Left renal cortex interstitium (tissue), 4 donors: ENCODE measurements at places on chromosomes 4 and X.

GRCh38 chr4:88147799-88148217, 10.6 kb downstream of the ABCG2 start:
- DNase-seq = no peak

DNA sequence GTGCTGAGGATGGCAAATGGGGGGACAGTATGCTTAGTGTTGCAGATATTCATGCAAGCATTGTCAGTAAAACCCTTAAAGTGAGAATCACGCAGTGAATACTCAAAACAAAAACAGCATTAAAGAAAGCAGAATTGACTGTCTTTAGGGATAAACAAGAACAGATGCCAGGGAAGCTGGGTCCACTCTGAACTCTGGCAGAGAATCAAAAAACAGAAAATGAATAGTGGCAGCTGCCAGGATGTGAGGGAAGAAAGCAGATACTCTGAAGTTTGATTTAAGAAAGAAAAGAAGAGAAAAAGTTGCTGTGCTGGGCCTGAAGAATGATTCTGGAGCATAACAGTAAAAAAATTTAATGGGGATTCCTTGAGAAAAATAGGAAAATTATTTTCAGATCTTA, 131.5 kb downstream of the GABRA2 start:
- DNase-seq = no peak

- DNase-seq = no peak
These were observed 53.8 kb upstream of the ATXN3L start for GRCh38 chrX:13373431-13374187.

- no peak for DNase-seq
These were observed 9.3 kb upstream of the CPE start for GRCh38 chr4:165369522-165369921.

DNA sequence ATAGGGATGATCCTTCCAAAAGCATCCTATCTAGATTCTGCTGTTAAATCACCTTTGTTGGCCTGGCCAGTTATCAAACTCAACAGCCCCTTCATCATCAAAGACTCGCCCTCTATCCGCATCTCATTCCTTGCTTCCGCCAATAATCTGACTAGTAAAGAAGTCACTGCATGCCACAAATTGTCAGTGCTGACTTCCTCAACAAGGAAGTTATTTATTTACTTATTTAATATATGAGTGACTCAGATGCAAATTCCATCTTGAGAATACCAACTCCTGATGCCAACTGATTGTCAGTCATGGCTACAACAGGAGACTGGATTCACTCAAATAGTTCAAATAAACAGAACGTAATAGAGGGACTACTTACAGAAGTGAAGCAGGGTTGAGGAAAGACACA, 283.8 kb downstream of the TRIML1 start:
- no peak for DNase-seq

DNA sequence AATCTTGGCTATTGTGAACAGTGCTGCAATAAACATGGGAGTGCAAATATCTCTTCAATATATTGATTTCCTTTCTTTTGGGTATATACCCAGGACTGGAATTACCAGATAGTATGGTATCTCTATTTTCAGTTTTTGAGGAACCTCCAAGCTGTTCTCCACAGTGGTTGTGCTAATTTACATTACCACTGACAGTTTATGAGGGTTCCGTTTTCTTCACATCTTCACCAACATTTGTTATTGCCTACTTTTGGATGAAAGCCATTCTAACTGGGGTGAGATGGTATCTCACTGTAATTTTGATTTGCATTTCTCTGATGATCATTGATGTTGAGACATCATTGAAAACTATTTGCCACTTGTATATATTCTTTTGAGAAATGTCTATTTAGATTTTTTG, 79.6 kb upstream of the ZNF827 start:
- no peak for DNase-seq

GRCh38 chr4:54912155-54912554, 213.2 kb downstream of the KDR start:
- no peak for DNase-seq

GRCh38 chrX:13536551-13536950, 32.9 kb upstream of the EGFL6 start:
- no peak for DNase-seq

DNA sequence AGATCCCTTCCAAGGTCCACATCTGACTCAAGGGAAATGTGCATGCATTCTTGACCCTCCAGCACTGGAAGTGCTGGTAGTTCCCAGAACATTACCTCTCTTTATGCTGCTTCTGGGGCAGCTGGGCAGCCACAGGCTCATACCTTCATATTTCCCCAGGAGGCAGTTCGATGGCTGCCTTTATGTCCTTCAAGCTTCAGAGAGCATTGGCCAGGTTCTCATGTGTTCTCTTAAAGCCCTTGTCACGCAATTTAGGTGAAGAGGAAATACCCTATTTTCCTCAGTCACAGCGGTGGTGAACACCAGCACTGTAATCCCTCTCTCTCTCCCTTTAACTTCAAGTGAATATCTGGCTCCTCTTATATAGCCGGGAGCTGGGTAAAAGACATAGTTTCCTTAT, 134.3 kb downstream of the MID1IP1 start:
- no peak for DNase-seq

DNA sequence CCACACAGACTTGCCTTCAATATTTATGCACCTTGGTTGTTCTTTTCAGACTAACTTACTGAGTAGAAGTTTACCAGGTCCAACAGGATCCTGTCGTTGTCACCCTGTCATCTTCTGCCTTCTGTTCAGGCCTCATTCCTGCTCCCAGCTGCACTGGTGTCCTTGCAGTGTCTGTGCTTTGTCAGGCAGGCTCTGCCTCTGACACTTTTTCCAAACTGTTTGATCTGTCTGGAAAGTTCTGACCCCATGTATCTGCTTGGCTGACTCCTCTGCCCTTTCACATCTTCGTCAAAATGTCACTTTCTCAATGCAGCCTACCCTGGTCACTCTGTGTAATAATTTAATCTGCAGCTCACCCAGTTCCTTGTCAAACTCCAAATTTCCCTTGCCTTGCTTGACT, 9.9 kb downstream of the PAGE2 start:
- DNase-seq = no peak

GRCh38 chr4:30728311-30728710, 8.1 kb downstream of the PCDH7 start:
- no peak for DNase-seq

GRCh38 chr4:101807351-101807750, 16.8 kb downstream of the BANK1 start:
- no peak for DNase-seq

DNA sequence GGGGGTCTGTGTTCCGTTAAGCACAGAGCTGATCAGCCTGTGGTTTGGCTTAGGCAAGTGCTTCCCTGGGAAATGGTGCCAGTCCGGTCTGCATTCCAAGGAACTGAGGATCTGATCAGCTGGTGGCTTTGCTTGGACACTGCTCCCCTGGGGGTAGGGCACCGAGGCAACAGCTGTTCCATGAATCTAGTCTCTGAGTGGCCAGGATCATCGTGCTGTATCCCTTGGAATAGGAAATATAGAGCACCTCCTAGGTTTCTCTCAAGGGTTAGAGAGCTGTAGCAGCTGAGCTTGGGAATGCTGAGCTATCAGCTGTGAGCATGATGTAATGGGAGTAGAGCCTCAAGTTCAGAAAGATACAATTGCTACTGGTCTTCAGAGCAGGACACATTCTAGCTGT, 863.9 kb downstream of the RAPGEF2 start:
- no peak for DNase-seq

DNA sequence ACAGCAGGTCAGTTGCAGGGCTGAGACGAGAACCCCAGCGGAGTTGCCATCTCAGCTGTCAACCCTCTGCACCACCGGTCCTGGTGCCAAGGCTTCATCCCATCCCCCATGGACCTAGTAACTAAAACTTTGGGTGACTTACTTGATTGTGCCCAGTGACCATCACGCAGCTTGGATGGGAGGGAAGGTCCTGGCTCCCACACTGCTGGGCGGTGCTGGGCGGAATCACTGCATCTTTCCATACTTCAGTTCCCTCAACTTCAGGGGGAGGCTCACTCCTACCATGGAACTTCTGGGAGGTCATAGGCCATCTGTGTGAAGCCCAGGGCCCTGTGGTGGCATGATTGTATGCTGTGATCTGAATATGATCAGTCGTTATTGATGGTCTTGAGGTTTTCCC, 26.2 kb upstream of the JAKMIP1 start:
- DNase-seq = no peak

DNA sequence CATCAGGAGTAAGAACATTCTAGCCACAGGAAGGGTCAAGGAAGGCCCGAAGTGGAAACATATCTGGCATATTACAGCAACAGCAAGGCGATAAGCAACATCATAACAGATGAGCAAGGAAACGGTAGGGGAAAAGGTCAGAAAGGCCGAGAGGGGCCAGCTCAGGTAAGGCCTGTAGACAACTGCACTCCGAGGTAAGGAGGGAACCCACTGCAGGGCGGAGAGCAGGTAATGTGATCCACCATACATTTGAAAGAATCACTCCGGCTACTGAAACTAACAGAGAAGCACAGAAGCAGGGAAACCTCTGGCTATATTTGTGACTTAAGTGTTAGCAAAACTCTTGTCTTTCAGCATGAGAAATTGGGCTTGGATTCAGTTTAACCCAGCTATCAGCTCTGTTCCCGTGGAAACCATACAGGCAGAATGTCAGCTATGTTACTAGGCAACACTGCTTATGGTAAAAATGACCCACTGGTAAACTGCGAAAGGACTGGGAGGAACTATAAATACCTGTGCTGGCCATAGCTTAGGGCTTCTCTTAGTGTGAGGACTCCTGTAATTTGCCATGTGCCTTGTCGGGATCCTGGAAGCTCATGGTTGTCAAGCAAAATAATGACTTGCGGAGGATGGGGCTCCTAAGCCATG, 31.0 kb downstream of the FRYL start:
- DNase-seq = no peak

- DNase-seq = no peak
These were observed 103.5 kb upstream of the NOCT start for GRCh38 chr4:138911909-138912703.

- DNase-seq = no peak
These were observed 14.3 kb downstream of the ANTXR2 start for GRCh38 chr4:80058740-80059139.

DNA sequence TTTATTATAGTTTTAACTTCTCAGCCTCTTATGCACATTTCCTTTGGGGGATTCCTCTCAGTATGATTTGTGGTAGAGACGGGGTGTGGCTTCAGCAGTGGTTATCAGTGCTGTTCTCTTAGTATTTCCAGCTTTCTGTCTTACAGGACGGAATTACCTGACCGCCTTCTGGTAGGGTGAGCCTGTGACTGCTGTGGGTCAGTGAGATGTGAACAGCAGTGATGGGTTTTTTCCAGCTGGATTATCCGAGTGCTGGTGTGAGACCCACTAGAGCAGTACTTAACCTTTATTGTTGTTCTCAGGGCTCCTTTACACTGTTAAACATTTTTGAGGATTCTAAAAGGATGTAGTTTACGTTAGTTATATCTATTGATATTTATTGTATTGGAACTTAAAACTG, 135.2 kb downstream of the SLIT2 start:
- DNase-seq = no peak

DNA sequence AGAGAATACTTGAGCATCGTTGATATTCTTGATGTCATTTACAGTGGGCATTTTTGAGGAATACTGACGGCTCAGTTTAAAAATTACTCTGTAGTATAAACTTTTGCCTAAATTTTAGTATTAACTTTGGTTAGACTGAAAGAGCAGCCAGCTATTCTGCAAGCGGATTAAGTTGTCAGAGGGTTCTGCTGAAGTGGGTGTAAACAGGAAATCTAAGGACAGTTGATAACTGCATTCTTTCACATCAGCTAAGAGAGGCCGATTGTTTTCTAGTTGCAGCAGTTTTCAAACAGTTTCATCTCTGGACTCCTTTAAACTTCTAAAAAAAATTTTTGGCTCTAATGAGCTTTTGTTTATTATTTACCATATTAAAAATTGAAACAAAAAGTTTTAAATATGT, 149.6 kb downstream of the RAPGEF2 start:
- DNase-seq = no peak

DNA sequence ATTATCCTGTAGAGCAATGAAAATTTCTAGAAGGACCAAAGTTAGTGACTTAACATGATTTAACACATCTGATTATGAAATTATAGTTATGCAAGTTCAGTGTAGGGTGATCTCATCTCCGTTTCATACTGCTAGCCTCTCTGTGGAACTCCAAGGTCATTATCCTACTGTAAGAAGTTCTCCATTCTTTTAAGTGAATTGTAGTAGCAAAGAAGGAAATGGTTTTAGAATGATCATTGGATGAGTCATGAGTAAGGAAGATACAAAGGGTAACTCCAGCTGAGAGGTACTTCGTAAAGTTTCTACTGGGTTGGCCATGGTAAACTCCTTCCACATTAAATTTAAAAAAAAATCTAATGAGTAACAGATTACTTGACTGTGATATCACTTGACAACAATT, 215.0 kb upstream of the GIMD1 start:
- no peak for DNase-seq
